H9 (cell line): ENCODE measurements at places on chromosomes 12 and 14.

DNA sequence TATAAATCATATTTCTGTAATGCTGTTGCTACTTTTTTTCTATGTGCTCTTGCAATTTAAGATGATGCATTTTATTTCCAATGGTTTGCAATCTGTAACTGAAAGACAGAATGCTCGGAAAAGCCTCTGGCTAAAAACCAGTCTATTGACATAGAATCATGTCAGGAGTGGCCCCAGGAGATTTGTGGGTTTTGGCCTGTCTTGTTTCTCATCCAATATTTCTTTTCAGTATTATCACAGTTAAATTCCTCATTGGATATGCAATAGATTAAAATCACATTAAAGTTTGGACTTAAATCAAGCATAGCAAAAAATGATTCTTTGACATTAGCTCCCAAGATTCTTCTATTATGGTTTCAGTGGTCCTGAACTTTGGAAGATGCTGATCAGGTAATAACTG lies 19.1 kb upstream of the SLC38A2 start:
- H3K36me3 ChIP-seq: peaks cover 64% of the 10 kb centered on the region
- peaks cover 11% of the 10 kb centered on the region for H3K4me1 ChIP-seq
- no peak overlapping the region for H3K4me3 ChIP-seq

DNA sequence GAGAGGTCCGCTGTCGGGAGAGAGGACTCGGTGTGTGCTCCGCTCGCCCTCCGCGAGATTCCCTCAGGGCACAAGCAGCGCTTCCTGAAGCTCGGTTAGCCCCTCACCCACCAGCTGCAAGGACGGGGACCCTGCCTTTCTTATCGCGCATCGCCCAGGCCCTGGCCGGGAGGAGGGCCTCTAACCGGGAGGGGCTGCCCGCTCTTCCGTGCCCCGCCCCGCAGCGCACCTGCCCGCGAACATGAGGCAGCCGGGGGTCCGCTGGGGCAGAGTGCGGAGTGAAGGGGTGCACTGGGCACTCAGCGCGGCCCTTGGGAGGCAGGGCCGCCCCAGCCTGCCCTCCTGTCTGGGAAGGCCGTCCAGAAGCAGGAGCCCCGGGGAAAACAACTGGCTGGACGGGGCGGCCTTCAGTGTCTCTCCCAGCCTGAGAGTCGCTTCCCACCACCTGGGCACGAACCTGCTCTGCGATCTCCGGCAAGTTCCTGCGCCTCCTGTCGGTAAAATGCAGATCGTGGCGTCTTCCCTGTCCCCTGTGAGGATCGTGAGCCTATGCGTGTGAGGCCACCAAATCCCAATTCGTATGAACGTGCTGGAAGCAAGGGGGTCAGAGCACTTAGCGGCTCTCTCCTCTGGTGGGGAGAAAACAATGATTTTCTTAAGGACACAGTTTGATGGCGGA lies 28.0 kb upstream of the ADIPOR2 start:
- H3K27me3 ChIP-seq: peaks cover 9% of the 10 kb centered on the region; the same call in 1 of the 2 replicates
- no peak overlapping the region for H3K27ac ChIP-seq
- peak; percentile 98 for DNase-seq
- peak overlapping the region; percentile 60 for H3K4me3 ChIP-seq

DNA sequence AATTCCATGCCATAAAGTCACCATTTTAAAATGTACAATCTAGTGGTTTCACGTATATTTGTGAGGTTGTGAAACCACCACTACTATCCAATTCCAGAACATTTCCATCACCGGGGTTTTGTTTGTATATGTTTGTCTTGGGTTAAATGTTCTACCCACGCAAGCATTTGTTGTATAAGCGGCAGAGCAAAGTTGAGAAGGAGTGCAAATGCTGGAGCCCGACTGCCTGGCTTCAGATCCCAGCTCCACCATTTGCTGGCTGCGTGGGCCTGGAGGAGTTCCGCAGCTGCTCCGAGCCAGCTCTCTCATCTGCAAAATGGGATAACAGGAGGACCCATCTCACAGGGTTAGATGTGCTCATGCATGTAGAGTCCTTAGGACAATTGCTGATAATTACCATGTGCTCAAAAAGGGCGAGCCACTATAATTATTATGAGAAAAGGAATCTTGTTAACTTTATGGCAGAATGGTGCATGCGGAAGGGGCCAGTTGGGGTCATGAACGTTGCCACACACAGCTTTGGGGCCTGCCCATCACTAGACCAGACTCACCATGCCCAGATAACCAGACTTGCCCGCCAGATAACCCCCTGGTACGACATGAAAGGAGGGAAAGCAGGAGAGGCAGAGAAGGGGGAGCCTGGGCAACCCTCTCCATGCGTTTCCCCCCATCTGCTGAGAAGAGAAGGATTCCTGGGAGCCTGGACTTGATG lies 6.4 kb downstream of the ACTN1 start:
- H3K27ac ChIP-seq: no peak overlapping the region
- DNase-seq: no peak
- H3K36me3 ChIP-seq: peaks cover 30% of the 10 kb centered on the region

GRCh38 chr14:66088656-66089055 lies 397.5 kb upstream of the CCDC196 start:
- H3K27ac ChIP-seq: no peak overlapping the region
- no peaks in the 10 kb centered on the region for H3K4me1 ChIP-seq
- no peak overlapping the region for H3K4me3 ChIP-seq
- no peaks in the 10 kb centered on the region for H3K27me3 ChIP-seq
- H3K36me3 ChIP-seq: no peaks in the 10 kb centered on the region

DNA sequence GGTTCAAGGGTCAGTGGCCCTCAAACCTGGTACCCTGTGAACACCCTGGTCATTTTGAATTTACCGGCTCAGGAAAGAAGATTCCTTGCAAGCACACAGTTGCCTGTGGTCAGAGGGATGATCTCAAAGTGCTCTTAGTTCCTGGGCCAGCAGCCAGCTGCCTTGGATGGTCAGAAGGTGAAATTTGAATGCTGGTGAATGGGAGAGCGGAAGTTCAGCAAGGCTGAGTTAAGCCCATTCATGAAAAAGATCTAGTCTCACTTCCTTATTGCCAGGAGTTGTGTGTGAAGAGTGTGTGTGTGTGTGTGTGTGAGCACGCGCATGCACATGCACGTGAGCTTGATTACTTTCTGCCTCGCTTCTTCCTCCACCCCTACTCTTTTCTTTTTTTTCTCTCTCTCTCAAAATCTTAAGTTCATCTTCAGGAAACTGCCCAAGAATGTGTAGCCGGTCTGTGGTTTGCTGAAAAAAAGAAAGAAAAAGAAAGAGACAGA lies 155.5 kb upstream of the CCND2 start:
- H3K27me3 ChIP-seq: no peaks in the 10 kb centered on the region
- no peak overlapping the region for H3K4me3 ChIP-seq
- H3K27ac ChIP-seq: no peak overlapping the region
- no peaks in the 10 kb centered on the region for H3K36me3 ChIP-seq

- H3K36me3 ChIP-seq: no peaks in the 10 kb centered on the region
- peaks cover 4% of the 10 kb centered on the region; the same call in 1 of the 2 replicates for H3K4me1 ChIP-seq
- H3K27me3 ChIP-seq: peaks cover 2% of the 10 kb centered on the region; the same call in 1 of the 2 replicates
- peak; percentile 38 for DNase-seq
These were observed 2.4 kb downstream of the PRKD1 start for GRCh38 chr14:29925101-29925722.

- no peaks in the 10 kb centered on the region for H3K27me3 ChIP-seq
- H3K27ac ChIP-seq: no peak overlapping the region
- no peak for DNase-seq
- no peaks in the 10 kb centered on the region for H3K4me1 ChIP-seq
- H3K4me3 ChIP-seq: no peak overlapping the region
These were observed 19.2 kb downstream of the CREBL2 start for GRCh38 chr12:12630850-12631249.

DNA sequence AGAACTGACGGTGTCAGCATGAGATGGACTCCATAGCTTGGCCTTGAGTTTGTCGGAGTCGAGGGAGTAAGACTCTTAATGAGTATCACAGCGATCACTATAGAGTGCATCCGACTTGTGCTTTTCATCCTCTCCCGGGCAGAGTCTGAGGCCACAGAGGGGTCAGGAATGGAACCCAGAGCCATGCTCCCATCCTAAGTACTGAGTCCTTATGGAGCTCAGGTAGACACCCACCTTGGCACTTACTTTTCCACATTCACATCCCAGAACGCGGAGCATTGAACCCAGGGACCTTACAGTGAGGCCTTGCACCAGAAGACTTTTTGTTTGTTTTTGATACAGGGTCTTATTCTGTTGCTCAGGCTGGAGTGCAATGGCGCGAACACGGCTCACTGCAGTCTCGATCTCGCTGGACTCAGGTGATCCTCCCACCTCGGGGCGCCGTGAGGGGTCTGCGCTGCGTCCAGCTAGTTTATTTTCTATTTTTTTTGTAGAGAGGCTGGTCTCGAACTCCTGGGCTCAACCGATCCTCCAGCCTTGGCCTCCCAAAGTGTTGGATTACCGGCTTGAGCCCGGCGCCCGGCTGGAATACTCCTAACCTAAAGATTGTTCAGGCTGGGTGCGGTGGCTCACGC lies 719 bp upstream of the SRSF9 start:
- peak overlapping the region; percentile 92 for H3K4me3 ChIP-seq
- no peak for DNase-seq
- H3K4me1 ChIP-seq: no peaks in the 10 kb centered on the region; the same call in 1 of the 2 replicates
- H3K27ac ChIP-seq: no peak overlapping the region
- H3K36me3 ChIP-seq: peaks cover 13% of the 10 kb centered on the region

DNA sequence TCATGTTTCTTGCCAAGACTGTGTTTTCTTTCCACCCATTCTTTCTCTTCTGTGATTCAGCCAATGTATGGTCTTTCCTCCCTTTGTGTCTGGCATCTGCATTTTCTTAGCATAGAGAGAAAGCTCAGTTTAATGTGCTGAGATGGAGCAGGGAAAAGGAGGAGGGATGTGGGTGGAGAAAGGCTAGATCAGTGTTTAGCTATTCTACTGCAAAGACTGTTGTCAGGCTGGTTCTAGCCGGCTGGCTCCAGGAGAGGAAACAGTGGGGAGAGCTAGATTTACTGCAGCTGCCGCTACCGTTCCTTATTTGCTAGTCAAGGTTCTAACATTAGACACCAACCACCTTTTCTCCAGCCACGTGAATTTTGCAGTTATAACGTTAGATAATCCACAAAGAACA lies 5.2 kb upstream of the RIMKLB start:
- peak; percentile 86 for DNase-seq
- H3K4me3 ChIP-seq: peak overlapping the region; percentile 30; the same call in 1 of the 3 replicates
- H3K27me3 ChIP-seq: no peaks in the 10 kb centered on the region
- H3K36me3 ChIP-seq: no peaks in the 10 kb centered on the region
- peaks cover 9% of the 10 kb centered on the region; the same call in 1 of the 2 replicates for H3K4me1 ChIP-seq

- no peaks in the 10 kb centered on the region for H3K4me1 ChIP-seq
- no peak within 1 kb of the TSS for H3K27ac ChIP-seq
- peak within 1 kb of the TSS; percentile 79 for H3K4me3 ChIP-seq
These were observed at the start of gene CHGA for GRCh38 chr14:92922883-92923743. Gene CHGA (plus strand): TSS chr14:92923150. CDS start chr14:92923360, 210 bp downstream.

DNA sequence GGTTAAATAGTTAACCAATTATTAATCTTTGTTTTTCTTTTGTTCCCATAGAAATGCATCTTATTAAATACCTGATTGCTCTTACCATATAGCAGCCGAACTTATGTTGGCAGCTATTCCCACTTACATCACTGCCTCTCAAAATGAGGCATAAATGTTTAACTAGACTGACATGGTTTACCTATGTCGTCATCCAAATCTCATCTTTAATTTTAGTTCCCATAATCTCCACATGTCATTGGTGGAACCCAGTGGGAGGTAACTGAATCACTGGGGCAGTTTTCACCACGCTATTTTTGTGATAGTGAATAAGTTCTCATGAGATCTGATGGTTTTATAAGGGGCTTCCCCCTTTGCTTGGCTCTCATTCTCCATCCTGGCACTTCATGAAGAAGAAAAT lies 499.2 kb upstream of the ATP2B1 start:
- H3K27me3 ChIP-seq: no peaks in the 10 kb centered on the region
- peaks cover 23% of the 10 kb centered on the region for H3K36me3 ChIP-seq
- no peak for DNase-seq
- H3K27ac ChIP-seq: no peak overlapping the region
- no peak overlapping the region for H3K4me3 ChIP-seq
